ENCODE measurements at places on chromosomes 5 and 9.

DNA sequence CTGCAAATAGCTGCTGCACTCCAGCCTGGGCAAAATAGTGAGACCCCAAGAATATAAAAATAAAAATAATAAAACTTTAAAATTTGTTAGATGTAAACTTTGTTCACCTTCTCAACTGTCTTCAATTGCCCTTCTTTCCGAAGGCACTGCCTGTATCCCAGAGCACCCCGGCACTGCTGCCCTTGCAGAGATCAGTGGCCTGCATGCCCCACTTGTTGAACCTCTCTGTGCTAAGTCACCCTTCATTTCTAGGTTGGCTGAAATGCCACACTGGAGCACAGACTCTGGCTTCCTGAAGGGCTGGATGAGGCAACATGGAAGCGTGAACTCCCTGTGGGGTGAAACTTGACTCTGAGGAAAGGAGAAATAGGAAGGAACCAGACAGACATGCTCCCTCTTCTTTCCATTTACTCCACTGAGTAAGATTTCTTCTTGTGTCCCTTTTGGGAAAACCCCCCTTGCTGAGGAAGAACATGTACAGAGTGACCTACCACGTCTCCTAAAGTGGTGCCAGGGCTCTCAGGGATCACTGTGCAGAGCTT lies 8.4 kb upstream of the JMY start:
- DNase-seq: no peak

DNA sequence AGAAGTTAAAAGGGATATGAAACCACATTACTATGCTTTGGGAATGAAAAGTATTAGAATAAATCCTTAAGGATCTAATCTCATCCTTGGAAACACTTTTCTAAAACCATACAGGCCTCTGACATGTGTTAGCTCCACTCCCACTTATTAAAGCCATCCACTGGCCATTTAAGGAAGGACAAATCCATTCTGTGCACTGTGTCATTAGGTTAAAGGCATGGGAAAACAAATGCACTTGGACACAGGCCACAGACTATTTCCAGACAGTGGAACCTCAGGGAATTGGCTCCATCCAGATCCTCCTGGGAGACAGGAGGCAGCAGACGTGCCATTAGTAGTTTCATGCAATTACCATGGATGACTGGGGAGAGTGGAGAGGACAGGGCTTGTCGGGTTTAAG lies 454.9 kb downstream of the ENC1 start:
- no peak for DNase-seq

DNA sequence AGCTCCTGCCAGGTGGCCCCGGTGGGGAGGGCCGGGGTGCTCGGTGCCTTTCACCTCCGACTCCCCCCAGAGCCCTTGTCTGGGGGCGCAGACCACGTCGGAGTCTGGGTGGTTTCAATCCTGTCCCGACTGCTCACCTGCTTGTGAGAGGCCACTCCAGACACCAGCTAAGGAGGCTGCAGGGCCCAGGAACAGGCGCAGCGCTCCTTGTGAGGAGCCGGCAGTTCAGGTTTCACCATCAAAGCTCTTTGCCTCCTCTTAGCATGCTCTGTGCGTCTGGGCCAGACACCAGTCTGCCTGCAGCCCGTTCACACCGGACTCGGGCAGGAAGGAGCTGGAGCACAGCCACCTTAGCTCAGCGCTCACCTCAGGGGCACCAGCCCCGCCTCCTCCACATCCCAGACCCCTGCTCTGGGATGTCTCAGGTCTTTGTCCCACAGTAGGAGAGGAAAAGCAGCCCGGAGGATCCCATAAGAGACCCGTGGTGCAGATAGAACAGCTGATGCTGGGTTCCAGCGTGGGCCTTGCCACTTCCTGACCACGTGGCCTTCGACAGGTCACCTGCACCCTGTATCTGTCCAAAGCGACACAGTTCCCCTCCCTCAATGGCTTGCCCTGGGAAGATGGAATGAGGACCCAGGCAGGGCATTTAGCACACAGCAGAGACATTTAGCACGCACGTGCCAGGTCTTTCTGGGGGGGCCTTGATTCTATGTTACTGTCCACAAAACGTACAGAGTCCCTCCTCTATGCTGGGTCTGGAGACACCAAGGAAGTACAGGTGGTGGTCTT lies 106.2 kb upstream of the LMX1B start:
- no peak for DNase-seq

DNA sequence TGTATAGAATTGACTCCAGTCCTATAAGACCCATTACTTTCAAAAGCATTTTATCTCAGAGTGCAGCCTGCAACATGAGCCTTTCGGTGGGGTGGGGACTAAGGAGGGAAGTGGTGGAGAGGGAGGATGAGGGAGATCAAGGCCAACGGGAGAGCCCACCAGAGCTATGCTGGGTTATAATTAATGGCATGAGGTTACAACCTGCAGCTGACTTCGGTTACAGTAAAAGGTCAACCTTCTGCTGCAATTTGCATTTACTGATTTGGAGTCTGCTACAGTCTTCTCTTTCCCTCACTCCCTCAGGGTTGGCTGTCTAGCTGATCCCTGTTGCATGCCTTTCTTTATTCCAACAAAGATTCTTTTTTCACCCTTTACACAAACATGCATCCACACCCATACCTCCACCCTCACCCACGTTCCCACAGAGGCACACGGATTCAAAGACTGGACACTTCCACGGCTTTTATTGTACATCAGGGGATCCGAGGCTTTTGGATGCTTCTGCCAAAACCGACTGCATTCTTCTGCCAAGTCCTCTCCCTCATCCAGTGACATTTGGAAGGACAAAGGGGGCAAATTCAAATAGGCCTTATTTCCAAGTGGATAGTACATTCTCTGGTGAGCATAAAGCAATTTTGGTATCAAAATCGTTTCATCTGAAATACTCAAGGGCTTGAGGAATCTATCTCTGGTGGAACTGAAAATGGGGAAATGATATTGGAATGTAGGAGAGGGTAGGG lies 381.2 kb downstream of the NFIB start:
- no peak for DNase-seq

- DNase-seq: no peak
Measured at GRCh38 chr5:33937707-33938506, 1.7 kb downstream of the RXFP3 start.

DNA sequence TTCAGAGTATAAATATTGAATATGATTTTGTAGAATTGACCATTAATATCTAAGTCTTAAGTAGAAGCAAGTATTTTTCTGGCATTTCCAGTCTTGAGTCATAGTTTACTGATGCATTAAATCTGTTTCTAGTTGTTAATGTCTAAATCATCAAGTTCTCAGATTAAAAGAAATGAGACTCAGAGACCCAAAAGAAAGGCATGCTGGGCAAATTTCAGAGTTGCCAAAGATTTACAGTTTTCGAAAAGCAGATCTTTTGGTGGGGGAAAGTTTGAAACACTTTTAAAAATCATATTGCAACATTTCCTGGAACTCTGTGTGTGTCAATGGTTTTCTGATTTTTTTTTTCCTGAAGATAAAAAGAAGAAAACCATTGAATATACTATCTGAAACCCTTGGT lies 60.9 kb downstream of the ANKRD55 start:
- DNase-seq: no peak

DNA sequence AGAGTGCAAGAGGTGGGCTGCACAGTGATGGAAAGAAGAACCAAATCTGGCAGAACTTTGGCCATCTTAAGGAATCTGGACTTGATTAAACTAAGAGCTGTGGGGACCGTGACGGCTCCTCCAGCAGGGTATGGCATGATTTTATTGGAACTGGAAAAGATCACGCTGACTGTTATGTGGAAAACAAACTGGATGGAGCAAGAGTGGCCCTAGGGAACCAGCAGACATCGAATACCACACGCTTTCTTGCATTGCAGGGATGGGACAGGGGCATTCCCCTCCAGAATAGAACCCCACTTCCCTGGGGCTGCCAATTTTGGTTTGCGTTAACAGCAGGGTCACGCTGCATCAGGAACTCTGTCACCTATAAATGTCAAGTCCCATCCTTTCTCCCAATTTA lies 38.8 kb downstream of the INSYN2B start:
- no peak for DNase-seq

DNA sequence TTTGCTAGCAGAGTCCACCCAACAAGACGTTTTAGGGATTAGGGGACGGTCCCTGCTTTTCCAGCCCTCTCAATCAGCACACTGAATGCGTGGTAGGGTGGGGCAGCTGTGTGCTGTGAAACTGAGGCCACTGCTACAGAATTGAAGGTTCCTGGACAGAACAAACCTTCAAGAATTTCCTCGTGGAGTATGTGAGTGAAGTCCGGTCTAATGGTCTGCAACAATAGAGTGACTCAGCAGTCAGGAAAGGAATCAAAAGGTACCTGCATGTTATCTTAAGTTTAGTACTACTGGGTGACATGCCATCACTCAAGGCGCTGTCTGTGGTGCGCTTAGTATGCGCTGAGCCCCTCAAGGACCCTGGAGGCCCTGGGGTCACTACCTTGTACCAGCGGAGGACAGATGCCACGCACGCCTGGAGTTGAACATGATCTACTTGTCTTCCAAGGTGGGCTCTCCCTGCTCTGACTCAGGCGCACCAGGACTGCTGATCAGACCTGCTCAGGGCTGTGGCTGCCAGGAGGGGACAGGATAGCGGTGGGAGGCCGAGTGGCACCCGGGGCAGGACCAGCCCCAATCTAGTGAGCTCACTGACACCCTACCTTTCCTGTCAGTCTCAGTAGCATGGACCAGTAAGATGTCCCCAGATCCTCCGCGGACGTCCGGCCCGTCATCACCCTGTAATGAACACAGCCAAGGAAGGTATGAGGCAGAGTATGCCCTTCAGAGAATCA lies 50.5 kb downstream of the PRRT1B start:
- DNase-seq: no peak

DNA sequence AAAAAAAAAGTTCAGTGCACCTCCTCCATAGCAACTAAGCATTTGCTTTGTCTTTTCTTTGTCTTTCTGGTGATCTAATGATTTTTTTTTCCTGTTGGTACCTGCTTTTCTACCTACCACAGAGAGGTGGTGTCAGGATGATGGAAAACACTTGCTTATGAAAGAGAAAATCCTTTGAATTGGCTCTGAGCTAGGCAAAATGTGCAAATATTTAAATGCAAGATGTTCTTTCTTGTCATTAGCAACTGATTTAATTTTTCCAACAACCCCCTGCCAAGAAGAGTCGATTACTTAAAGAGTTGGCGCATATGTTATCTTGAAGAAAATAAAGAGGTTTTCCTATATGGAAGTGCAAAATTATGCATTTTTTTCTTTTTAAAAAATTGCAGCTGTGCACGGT lies 37.7 kb downstream of the TNC start:
- DNase-seq: no peak

GRCh38 chr5:176692326-176692725 lies 45.0 kb downstream of the TSPAN17 start:
- no peak for DNase-seq

- DNase-seq: no peak
Measured at GRCh38 chr5:64453405-64453804, 52.4 kb upstream of the RGS7BP start.

DNA sequence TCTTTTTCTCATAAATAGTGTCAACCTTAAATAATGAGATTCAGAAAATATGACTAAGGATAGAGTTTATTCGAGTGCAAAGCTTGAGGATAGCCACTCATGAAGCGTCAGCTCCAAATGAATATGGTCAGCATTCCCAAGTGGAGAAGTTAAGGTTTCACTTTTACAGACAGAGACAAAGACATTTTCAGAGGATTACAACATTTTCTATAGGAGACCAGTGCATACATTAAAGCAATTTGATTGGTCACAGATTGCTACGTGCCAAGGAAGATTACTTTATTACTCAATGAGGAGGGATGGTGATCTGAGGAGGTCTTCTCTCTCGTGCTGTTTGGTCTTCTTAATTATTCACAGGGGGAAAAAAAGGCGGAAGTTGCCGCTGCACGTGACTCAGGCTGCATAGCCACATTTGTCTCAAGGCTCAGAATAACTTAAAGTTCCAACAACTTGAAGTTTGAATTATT lies 60.1 kb upstream of the SPATA31C2 start:
- peak; percentile 83 for DNase-seq

DNA sequence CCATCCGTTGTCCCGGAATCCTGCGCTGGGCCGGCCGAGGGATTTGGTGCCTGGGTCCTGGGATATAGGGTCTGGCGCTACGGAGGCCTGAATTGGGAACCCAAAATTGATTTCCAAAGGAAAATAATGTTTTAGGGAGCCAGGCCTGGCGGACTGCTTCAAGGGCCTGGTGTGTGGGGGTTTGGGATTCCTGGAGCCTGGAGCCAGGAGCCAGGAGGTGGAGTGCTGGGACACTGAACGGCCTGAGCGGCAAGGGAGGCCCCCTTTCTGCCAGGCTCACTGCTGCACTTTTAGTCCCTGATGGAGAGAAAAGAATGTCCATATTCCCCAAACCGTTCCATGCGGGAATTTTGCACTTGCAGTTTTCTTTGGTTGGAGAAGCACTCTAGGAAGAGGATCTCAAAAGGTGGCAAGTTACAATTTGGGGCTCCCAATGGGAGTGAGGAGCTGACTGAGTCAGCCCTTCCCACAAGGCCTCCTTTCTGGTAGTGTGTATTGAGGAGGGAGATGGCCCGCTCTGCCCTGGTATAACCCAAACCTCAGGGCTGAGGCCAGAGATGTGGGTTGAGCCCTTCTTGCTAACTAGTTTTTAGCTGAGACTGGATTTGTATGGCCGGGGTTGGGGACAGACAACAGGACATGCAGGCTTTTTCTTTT lies 2.2 kb downstream of the LMX1B start:
- no peak for DNase-seq

DNA sequence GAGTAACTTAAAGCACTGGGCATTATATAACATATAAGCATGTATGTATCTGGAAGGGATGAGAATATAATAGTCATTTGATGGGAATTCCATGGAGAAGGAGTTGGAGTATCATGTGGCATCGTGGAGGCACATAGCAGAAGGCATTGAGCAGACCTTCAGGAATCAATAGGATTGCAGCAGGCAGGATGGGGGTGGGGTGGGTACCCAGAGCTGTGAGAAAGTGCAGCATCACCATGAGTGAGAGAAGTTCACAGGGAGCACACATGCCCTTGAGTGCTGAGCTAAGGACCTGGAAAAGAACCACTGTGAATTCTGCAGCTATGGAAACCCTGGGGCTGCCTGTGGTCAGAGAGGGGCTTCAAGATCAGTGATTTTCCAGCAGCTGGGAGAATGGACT lies 57.3 kb downstream of the MED10 start:
- no peak for DNase-seq

DNA sequence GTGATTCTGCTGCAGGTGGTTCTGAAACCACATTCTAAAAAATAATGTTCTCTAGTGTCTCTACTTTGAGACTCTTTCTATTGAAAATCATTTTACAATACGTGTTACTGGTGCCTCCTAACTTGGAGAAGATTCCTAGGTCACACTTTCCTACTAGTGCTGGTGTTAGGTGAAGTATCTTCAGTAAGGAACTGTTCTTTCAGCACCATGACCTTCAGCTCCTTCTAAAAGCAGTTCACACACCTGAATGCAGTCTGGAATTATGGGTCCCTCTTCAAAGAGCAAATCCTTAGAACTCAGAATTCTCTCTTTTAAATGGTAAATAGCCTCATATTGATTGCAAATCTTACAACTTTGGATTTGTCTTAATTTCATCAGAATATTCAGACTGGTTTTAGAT lies 10.6 kb upstream of the DPYSL3 start:
- no peak for DNase-seq

- peak; percentile 8 for DNase-seq
Measured at GRCh38 chr9:82208741-82209450, 220.3 kb downstream of the SPATA31D1 start.

- DNase-seq: no peak
Measured at GRCh38 chr9:133536080-133536479, 1.6 kb downstream of the ADAMTSL2 start.

- no peak for DNase-seq
Measured at GRCh38 chr9:86326536-86326935, 27.7 kb downstream of the TUT7 start.

GRCh38 chr9:135776893-135777622 lies 75.1 kb downstream of the KCNT1 start:
- no peak for DNase-seq

- DNase-seq: no peak
Measured at GRCh38 chr9:35537913-35538312, 48.0 kb downstream of the RUSC2 start.

Data from EL (cell line).